Upper lobe of left lung (tissue), 6 donors: ENCODE measurements at places on chromosomes 5 and 9. TPM values are rescaled to one million over a fixed set of nuclear protein-coding genes. Genes with fewer than 3 reads are reported as not detected.
A peak's percentile ranks its signal among the peaks of the same experiment; 100 is the strongest.

PLAC8L1 gene
- total RNA-seq: 1.3 TPM

DNA sequence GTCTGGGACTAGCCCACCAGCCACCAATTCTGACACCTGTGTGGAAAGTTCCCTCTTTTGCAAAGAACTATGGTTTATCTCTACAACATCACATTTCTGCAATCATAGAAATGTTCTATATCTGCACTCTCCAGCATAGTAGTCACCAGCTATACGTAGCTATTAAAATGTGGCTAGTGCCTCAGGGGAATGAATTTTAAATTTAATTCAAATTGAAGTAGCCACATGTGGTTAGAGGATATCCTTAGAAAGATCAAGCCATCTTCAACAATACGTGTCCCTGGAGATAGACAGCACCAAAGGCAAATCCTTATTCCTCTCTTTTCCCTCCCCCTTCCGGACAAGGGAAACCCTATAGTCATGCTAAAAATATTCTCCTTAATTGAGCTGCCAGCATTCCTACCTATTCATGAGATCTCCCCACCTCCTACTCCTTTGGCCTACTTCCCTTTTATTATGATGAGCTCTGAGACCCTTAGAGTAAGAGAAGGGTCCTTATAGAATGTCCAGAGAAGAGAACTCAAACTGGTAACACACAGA lies 11.1 kb downstream of the LCP2 start:
- no peak overlapping the region for H3K4me3 ChIP-seq
- DNase-seq: no peak
- no peaks in the 10 kb centered on the region for H3K27me3 ChIP-seq
- no peak overlapping the region for H3K27ac ChIP-seq
- peaks cover 46% of the 10 kb centered on the region for H3K4me1 ChIP-seq

DNA sequence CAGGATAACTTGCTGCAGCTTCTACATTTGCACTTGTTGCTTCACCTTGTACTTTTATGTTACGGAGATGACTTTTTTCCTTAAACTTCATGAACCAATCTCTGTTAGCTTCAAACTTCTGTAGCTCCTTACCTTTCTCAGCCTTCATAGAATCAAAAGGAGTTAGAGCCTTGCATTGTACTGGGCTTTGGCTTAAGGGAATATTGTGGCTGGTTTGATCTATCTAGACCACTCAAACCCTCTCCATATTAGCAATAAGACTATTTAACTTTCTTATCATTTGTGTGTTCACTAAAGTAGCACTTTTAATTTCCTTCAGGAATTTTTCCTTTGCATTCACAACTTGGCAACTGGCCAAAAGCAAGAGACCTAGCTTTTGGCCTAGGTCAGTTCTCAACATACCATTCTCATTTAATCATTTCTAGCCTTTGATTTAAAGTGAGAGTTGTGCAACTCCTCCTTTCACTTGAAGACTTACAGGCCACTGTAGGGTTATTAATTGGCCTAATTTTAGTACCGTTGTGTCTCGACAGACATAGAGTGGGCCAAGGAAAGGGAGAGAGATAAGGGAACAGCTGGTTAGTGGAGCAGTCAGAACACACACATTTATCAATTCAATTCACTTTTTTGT lies 63.7 kb downstream of the SHOC1 start:
- H3K4me1 ChIP-seq: no peaks in the 10 kb centered on the region
- H3K27me3 ChIP-seq: no peaks in the 10 kb centered on the region
- DNase-seq: no peak

- H3K4me1 ChIP-seq: peaks cover 94% of the 10 kb centered on the region
- peaks cover 26% of the 10 kb centered on the region for H3K36me3 ChIP-seq
- H3K4me3 ChIP-seq: no peak overlapping the region
- H3K27me3 ChIP-seq: no peaks in the 10 kb centered on the region
- peak; percentile 70 for DNase-seq
- H3K27ac ChIP-seq: peak overlapping the region; percentile 31
Observed at GRCh38 chr9:113590991-113591898, 127.7 kb downstream of the RGS3 start.
